Neural progenitor cell (in vitro differentiated cells): ENCODE measurements at places on chromosomes 7 and 10.

- no peak for DNase-seq
Measured at GRCh38 chr7:12136523-12136922, 74.6 kb upstream of the TMEM106B start.

- DNase-seq = no peak
Measured at GRCh38 chr10:71816421-71816851, 34.6 kb downstream of the PSAP start.

- DNase-seq = no peak
Measured at GRCh38 chr7:22601812-22602565, 102.0 kb upstream of the STEAP1B start.

- DNase-seq = no peak
Measured at GRCh38 chr7:131097662-131098376, 229.9 kb upstream of the MKLN1 start.

DNA sequence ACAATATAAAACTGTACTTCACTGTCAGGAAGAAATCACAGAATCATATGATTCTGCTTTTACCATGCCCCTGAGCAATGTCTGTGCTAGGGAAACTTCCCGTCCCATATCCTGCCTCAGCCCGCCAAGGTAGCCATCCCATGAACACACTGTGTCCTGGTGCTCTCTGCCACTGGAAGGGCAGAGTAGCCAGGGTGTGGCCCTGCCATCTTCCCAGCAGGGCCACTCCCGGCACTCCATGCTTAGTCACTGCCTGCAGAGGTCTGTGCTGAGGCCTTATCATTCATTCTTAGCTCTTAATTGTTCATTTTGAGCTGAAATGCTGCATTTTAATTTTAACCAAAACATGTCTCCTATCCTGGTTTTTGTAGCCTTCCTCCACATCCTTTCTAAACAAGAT, 31.8 kb downstream of the AP3M1 start:
- DNase-seq = no peak

- DNase-seq = no peak
Measured at GRCh38 chr10:127952575-127952869, 45.6 kb downstream of the PTPRE start.

DNA sequence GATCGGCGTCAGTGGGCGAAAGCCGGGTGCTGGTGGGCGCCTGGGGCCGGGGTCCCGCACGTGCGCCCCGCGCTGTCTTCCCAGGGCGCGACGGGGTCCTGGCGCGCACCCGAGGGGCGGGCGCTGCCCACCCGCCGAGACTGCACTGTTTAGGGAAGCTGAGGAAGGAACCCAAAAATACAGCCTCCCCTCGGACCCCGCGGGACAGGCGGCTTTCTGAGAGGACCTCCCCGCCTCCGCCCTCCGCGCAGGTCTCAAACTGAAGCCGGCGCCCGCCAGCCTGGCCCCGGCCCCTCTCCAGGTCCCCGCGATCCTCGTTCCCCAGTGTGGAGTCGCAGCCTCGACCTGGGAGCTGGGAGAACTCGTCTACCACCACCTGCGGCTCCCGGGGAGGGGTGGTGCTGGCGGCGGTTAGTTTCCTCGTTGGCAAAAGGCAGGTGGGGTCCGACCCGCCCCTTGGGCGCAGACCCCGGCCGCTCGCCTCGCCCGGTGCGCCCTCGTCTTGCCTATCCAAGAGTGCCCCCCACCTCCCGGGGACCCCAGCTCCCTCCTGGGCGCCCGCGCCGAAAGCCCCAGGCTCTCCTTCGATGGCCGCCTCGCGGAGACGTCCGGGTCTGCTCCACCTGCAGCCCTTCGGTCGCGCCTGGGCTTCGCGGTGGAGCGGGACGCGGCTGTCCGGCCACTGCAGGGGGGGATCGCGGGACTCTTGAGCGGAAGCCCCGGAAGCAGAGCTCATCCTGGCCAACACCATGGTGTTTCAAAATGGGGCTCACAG, 1.1 kb downstream of the EGFR start:
- peak; percentile 59 for DNase-seq

DNA sequence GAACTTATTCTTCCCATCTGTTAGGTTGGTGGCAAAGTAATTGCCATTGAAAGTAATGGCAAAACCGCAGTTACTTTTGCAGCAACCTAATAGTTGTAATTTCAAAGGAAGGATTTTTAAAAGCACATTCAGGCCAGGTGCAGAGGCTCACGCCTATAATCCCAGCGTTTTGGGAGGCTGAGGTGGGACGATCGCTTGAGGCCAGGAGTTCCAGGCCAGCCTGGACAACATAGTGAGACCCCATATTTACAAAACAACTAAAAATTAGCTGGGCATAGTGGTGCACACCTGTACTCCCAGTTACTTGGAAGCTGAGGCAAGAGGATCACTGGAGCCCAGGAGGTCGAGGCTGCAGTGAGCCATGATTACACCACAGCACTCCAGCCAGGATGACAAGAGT, 374.9 kb downstream of the GALNT17 start:
- DNase-seq = no peak

- DNase-seq = peak; percentile 93
Measured at GRCh38 chr7:90211391-90212148, at the start of gene STEAP2. TSS of gene STEAP2 (plus strand) at chr7:90211740. CDS start at chr7:90225083, 13,343 bp downstream.

GRCh38 chr7:139647814-139648390, 124.4 kb downstream of the CLEC2L start:
- no peak for DNase-seq

GRCh38 chr10:128645486-128645885, 519.3 kb upstream of the MKI67 start:
- no peak for DNase-seq

GRCh38 chr10:129888784-129889616, 75.1 kb downstream of the EBF3 start:
- peak; percentile 80 for DNase-seq

GRCh38 chr7:92875173-92875572, 38.8 kb upstream of the CDK6 start:
- no peak for DNase-seq

DNA sequence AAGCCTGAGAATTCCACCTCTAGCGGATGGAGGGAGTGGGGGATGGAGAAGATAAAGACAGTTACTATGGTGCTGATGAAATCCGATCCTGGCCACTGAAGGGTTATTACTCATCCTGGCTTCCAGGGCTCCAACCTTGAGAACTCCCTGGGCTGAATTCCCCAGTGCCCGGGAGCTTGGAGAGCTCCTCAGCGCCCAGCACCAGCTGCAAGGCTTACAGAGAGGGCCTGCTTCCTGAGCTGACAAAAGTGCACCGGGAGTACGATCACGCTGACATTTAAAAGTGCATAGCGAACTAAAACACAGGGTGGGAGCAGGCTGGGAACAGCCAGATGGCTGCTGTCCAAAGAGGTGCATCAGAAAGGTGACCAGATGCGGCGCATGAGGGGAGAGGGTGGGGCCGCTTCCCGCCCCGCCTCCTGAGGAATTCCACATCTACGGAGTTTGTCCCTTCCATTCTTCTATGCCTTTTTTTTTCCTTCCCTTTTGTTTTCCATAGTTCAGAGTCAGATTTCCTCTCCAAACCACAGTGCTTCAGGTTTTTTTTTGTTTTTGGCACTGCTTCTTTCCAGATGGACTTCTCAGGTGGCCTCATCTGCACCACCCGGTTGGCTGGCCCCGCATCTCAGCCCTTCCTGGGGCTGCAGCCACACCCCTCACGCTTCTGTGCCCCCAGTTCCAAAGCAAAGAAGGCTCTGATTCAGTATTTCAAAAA, 62.4 kb upstream of the MKRN1 start:
- DNase-seq = peak; percentile 76

DNA sequence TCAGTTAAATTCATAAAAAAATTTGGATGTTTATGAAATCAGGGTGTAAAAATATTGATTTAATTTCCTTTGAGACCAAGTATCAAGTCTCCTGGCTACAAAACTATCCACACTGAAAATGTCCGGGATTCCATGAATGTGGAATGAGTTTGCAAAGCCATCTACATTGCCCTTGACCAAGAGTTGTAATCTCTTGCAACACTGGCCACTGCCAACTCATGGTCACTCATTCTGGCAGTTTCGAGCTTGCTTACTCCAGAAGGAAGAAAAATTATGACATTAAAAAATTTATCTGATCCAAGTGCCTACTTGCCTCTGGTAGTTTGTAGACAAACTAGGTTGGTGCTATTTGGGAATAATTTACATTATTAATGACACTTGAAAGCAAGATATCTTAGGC, 84.2 kb downstream of the NPY start:
- no peak for DNase-seq

DNA sequence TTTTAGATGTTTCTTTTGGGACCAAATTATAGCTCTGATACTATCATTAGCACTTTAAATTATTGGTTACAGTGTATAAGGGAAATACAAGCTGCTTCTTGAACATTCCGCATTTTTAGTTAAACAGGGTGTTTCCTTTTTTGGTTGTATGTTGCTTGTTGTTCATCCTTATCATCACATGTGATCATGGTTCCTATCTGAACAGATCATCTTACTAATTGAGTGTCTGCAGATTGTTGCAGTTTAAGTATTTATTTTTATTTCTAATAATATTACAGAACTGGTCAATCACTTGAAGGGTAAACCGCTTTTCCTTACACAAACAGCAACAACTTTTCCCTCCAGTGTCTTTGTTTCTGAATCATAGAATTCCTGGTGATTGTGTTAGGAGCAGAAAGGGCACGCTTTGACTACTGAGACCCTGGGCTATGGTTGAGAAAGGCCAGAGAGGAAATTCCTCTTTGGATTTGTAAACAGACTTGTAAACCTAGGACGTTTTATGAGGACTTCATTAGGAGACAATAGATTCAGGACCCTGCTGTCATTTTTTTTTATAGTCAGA, 37.2 kb downstream of the CHN2 start:
- DNase-seq = peak; percentile 45

GRCh38 chr7:28392289-28392688, 20.0 kb upstream of the CREB5 start:
- no peak for DNase-seq

DNA sequence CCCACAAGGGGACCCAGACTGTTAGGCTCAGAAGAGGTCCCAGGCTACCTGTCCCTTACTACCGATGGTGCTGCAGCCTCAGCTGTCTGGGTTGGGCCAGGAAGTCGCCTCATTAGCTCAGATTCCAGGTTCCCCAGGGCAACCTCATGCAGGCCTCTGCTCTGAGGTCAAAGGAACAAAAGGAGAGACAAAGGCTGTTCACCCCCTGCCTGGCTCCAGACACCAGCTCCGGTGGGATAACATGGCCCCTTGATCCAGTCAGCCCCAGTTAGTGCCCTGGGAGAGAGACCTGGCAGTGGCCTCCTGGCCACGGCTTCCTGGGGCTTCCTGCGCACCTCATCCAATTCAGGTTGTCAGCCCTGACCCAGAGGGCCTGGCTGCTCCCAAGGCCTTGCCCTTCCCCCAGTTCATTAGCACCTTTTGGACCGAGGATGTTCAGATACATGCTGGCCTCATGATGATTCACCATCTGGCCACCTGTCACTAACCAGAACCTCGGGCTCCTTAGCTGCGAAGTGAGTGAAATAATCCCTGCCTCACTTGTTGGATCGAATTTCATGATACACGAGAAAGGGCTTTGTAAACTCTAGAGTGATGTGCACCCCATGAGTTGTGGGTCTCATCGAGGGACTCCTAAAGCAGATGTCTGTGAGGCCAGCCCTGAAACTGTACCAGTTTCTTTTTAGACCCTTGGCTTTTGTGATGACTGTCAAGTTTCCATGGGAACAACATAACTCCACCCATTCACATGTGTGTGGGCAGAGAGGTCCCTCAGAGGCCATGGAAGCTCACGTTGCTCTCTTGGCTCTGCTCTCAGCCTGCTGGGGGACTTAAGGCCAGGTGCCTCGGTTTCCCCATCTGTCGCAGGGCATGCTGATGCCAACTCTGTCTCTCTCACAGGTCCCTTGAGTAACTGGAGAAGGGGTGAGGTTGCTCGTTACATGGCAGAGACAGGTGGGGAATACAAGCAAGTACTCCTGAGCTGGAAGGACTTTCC, 79.5 kb upstream of the PCBD1 start:
- peak; percentile 68 for DNase-seq

- peak; percentile 45 for DNase-seq
Measured at GRCh38 chr10:119404719-119405519, 137.6 kb downstream of the RGS10 start.

- peak; percentile 97 for DNase-seq
Measured at GRCh38 chr10:15168291-15168785, at the start of gene NMT2. TSS of gene NMT2 (minus strand) at chr10:15168693. CDS start at chr10:15168612, 81 bp downstream.

GRCh38 chr10:35458500-35459448, 122.5 kb downstream of the CCNY start:
- DNase-seq = no peak

GRCh38 chr10:125082881-125083575, 77.3 kb downstream of the CTBP2 start:
- no peak for DNase-seq

DNA sequence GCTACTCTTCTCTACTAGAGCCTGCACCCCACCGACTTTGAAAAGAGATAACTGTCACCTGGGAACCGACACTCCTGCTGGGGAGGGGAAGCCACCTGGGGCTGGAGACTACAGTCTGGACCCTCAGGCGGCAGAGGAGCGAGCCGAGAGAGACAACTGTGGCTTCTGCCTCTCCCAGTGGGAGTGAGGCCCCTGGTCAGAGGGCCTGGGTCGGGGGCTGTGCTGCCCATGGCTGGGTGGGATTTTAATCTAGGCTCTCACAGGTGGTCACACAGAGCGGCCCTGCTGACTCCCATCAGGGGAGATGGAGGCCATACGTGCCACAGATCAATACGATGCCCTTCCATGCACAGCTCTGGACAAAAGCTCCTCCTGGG, 372.1 kb downstream of the DNAJB6 start:
- DNase-seq = no peak

GRCh38 chr7:33109758-33110238, 594 bp upstream of the RP9 start:
- DNase-seq = no peak

GRCh38 chr7:155680864-155681263, 36.4 kb downstream of the RBM33 start:
- DNase-seq = no peak

DNA sequence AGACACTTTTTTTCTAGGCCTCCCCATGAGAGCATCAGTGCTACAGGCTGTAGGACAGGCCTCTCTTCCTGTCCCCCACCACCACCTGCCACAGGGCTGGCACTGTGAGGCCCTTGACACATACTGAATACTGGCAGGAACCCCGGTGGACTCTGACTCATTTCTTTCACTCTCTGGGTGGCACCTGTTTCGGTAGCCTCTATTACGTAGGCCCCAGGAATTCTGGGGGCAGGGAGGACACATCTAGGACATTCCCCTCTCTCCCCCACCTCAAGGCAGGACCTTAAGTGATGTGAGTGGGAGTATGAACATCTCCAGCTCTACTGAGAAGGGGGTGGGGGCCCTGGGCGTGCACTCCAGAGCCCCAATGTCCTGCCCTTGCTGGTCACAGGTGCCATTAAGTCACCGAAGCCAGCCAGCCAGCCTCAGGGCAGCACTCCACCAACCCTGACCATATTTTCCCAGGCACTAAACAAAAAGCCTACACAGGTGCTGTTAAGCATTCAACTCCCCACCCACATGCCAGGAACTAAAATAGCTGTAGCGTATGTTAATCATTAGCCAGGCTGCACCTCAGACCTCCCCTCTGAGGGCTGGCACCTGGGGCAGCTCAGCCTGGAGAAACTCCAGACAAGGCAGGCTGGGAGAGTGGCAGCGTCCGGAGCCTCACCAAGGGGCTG, 8.9 kb downstream of the ANXA11 start:
- DNase-seq = no peak
